ENCODE measurements at places on chromosomes 7 and 10.

DNA sequence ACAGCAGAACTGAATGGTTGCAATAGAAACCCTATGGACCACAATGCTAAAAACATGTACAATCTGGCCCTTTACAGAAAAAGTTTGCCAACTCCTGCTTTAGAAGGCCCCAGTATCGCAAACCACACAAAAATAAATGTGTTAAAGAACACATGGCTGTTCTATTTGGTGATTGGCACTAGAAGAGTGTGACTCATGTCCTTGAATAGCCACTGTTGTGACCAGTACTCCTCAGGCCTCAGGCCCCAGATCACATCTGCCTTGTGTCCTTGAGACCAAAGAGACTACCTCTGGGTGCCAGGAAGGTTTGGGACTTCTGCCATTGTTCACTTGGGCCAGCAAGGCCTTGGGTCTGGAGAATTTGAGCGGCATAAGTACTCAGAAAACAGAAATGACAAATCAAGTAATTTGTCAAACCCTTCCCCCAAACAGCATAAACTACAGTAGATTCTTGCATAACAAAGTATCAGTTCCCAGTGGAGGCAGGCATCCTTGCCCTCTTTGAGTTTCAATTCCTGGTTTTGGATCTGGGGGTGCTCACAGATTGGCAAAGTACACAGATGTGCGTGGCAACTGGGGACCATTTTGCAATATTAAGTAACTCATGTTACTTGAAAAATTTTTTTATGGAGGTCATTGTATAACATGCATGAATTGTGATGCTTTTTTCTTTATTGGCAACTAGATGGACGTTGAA, 50.2 kb downstream of the MTURN start:
- no peak overlapping the region for H3K4me3 ChIP-seq
- H3K27me3 ChIP-seq: no peaks in the 10 kb centered on the region
- H3K36me3 ChIP-seq: no peaks in the 10 kb centered on the region
- no peak overlapping the region for H3K27ac ChIP-seq

DNA sequence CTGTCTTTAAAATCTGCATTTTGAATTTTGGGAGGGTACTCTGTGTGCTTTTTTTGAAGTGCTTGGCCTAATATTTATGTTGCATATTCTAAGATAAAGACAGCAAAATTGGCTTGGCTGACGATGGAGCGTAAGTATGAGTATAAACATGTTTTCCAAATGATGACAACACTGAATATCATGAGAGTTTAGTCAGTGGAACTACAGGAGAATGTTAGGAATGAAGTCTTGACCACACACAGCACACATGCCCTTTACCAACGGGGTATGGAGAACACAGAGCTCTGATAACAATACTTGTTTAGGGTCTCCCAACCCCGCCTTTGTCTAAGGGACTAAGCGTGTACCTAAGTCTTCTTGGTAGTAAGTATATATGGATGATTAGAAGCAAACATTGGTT, 253.9 kb upstream of the FZD8 start:
- no peak overlapping the region for H3K4me3 ChIP-seq
- H3K4me1 ChIP-seq: peaks cover 17% of the 10 kb centered on the region
- H3K36me3 ChIP-seq: no peaks in the 10 kb centered on the region
- DNase-seq: no peak
- no peak overlapping the region for H3K27ac ChIP-seq

DNA sequence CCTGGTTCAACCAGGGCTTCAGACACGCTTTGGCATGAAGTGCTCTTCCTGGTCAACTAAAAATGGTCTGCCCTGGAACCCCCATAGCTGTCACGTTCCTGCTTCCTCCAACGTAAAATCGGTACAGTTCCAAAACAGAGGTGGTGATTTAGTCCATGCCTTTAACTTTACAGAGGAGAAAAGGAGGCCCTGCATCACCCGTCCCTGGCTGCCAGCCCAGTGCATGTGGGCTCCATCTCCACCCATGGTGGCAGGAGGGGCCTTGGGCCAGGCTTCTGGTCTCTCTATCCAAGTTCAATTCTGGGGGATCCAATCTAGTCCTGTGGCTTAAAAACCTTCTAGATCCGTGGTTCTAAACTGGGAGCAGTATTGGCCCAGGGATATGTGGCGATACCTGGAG, 18.7 kb downstream of the ECHDC3 start:
- peaks cover 1% of the 10 kb centered on the region for H3K36me3 ChIP-seq
- H3K27ac ChIP-seq: no peak overlapping the region
- DNase-seq: no peak
- no peak overlapping the region for H3K4me3 ChIP-seq
- H3K4me1 ChIP-seq: peaks cover 16% of the 10 kb centered on the region

GRCh38 chr10:48771234-48771633, 86.6 kb downstream of the WDFY4 start:
- no peaks in the 10 kb centered on the region for H3K4me1 ChIP-seq
- no peak overlapping the region for H3K27ac ChIP-seq
- no peaks in the 10 kb centered on the region for H3K36me3 ChIP-seq
- no peak for DNase-seq

- no peak overlapping the region for H3K4me3 ChIP-seq
- no peak overlapping the region for H3K27ac ChIP-seq
- DNase-seq: no peak
- H3K27me3 ChIP-seq: no peaks in the 10 kb centered on the region
- H3K36me3 ChIP-seq: peaks cover 50% of the 10 kb centered on the region
- no peaks in the 10 kb centered on the region for H3K4me1 ChIP-seq
Observed at GRCh38 chr7:2211259-2211880, 21.4 kb downstream of the MAD1L1 start.

- H3K4me1 ChIP-seq: no peaks in the 10 kb centered on the region
- no peak overlapping the region for H3K4me3 ChIP-seq
- H3K36me3 ChIP-seq: no peaks in the 10 kb centered on the region
- no peak overlapping the region for H3K27ac ChIP-seq
- peaks cover 34% of the 10 kb centered on the region for H3K27me3 ChIP-seq
Observed at GRCh38 chr7:1344421-1344820, 111.7 kb downstream of the UNCX start.

- DNase-seq: no peak
- peaks cover 4% of the 10 kb centered on the region for H3K36me3 ChIP-seq
- peaks cover 28% of the 10 kb centered on the region for H3K4me1 ChIP-seq
- H3K27ac ChIP-seq: peak overlapping the region; percentile 16
Observed at GRCh38 chr7:152340161-152340560, 95.6 kb downstream of the KMT2C start.

Data from mesothelial cell of epicardium (in vitro differentiated cells).